ENCODE measurements at places on chromosomes 2 and 18.

- DNase-seq = no peak
These were observed 23.6 kb downstream of the ITPRID2 start for GRCh38 chr2:181915102-181915501.

DNA sequence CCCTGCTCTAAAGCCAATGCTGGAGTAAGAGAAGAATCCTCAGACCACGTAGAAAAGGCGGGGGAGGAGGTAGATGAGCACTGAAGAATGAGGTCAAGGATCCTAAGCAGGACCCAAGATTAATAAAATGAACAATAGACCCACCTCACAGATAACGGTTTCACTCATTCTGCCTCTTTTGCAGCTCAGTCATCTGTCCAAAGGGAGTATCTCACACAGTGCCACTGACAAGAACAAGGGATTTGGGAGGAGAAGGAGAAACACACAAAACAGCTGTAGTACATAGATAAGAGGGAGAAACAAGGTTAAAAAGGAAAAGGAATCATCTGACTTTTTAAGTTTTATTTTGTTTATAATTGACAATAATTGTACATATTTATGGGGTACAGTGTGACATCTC, 30.9 kb upstream of the SULT1C4 start:
- no peak for DNase-seq

DNA sequence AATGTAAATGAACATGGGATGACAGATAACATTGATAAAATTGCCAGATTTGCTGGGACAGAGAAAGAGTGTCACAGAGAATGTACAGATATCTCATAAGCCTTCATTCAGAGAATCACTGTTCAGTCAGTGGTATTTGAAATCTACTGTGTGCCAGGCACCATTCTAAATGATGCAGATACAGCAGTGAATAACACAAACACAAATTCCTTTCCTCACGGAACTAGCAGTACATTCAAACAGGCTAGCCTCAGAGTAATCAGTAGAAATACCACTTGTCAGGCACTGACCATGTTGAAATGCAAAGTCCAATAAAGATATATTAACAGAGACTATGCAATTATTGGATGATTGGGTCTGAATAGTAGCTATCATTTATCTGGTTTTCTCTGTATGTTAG, 211.0 kb downstream of the RDH14 start:
- DNase-seq = peak; percentile 11

DNA sequence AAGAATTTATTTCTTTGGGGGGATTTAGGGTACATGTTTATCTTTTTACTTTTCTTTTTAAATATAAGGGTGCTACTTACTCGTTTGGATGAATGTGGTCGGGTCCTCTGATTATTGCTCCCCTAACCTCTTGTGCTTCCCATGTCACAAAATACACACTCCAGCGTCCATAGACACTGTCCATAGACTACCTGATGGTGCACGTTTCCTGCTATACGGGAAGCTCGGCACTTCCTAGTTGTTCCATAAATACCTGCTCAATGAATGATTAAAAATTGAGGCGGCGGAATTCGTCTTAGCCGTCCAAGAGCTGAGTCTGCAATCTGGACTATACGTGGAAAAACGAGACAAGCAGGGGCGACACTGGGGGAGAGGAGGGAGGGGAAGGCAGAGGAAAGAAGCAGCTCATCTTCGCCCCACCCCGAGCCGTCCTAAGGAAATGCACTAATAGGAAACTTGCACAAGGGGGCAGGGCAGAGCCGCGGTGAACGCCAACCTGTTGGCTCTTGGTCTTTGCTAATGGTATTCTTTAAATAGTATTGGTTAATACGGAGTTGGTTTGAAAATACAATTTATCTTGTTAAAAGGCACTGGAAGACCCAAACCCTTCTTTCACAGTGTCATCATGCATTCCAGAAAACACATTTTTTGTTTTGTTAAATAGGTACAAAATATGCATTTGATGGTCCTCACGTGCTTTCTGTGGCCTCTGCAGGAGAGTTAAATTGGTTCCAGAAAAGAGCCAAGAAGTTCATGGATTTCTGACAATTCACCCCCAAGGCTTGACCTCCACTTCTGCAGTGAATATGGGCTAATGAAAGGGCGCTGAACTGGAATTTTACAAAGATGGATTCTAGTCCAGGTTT, 73.0 kb upstream of the KCTD1 start:
- DNase-seq = peak; percentile 65

- no peak for DNase-seq
These were observed 981.0 kb downstream of the SUCLG1 start for GRCh38 chr2:83478037-83478436.

GRCh38 chr2:85504778-85505261, 34.1 kb upstream of the MAT2A start:
- DNase-seq = peak; percentile 81

DNA sequence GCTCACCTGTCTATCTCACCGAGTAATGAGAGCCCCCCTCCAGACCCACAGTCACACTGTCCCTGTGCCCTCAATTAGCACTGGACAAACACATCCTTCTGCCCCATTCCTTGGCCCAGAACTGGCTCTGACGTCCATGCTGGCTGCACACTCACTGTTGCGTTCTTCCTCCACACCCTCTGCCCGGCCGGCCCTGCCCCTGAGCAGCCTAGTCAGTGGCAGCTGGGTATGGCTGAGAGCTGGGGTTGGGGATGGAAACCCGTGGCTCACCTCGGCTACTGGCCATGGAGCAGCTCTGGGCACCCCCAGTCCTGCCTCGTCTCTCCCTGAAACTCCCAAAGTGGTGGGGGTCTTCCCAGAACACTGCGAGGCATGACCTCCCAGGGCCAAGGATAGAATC, 6.5 kb upstream of the UCN start:
- no peak for DNase-seq

DNA sequence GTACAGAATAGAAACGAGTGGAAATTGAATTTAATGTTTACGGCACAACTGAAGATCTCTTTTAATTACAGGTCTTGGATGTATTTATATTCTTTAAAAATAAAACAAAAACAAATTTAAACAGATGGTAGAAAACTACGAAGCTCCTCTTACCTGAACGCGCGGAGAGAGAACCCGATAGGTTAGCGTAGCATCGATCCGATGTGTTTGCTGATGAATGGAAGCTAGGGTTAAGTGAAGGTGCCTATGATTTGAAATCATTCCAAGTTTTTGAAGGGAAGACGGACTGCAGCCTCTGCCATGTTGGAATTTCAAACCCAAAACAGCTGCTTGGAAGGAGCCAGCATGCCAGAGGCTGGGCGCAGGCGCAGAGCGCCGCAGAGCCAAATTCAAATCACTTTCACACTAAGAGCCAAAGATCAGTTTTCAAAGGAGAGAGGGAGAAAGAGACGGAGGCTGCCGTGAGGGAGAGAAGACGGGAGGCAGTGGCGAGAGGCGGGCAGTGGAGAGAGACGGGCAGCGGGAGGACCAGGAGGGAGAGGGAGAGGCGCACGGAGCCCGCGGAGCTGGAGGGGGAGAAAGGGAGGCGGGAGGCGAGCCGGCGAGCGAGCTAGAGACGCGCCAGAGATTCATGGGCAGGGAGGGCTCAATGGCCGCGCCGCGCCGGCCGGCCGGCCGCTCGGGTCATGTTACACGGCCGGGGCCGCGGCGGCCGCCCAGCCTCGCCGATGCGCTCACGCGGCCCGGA, at the start of gene FIGN:
TSS of gene FIGN (minus strand) at position 324 of the 748 bp plus-strand sequence. CDS start 1,081 bp downstream, outside the sequence.
- DNase-seq = peak; percentile 93

DNA sequence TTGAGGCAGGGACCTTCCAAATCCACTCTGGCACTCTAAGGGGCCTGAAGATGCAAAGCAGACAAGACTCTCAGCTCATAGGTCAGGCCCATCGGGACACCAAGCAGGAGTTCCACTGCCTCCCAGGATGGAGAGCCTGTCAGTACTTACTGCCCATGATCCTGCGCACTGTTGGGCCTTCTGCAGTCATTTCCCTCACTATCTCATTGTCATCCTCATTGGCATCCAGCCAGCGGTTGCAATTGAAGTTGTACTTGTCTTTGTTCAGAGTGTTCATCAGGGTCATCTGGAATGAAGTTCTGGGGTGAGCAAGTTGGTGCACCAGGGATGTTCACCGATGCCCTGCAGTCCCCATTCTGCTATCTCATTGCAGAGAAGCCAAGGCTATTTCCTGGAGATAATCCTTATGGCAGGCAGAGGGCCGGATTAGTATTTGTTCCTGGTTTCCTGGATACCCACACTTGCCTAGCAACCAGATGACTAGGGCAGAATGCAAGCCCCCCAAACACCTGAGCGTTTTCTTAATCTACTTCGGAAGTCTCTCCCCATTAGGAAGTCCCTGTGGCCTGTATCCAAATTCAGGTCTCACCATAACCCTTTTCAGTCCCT, 65.1 kb downstream of the LOXHD1 start:
- no peak for DNase-seq

- DNase-seq = no peak
These were observed 5.2 kb upstream of the TRAF3IP1 start for GRCh38 chr2:238315031-238315595.

DNA sequence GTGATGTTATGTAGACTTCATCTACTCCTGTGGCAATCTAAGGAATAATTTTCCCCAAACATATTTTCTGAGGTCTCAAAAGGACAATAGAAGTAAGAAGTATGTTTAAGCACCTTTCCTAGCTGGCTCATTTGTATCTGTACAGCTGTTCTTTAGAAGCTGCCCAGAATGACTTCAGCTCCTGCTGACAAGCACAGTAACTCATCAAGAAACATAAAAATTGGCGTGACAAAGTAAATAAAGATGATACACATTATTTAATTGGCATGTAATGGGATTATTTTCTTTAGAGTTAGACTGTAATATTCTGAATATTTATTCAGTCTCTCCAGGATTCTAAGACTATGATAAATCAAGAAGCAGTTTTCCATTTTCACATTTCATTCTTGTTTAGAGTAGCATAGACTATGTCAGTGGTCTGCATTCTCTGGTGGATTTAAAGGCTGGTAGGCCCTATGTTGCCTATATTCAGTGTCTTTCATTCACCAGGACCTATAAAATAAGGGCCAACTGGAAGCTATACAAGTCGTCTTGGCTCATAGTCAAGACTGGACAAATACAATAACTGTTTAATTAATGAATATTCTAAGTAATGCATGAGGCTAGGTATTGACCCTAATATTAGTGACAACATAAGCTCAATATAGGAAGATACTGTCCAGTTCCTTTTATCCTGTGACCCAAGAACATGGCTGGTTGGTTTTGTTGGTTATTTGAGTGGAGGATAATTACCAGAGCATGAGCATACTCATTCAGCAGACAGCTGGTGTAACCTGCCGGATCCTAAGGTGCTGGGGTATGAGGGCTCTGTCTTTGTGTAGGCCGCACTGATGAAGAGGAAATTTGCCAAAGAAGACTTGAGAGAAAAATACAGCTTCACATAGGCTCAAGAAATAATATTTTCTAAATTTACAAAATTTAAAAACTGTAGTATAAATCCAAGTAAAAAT, 107.0 kb downstream of the PDE1A start:
- no peak for DNase-seq

DNA sequence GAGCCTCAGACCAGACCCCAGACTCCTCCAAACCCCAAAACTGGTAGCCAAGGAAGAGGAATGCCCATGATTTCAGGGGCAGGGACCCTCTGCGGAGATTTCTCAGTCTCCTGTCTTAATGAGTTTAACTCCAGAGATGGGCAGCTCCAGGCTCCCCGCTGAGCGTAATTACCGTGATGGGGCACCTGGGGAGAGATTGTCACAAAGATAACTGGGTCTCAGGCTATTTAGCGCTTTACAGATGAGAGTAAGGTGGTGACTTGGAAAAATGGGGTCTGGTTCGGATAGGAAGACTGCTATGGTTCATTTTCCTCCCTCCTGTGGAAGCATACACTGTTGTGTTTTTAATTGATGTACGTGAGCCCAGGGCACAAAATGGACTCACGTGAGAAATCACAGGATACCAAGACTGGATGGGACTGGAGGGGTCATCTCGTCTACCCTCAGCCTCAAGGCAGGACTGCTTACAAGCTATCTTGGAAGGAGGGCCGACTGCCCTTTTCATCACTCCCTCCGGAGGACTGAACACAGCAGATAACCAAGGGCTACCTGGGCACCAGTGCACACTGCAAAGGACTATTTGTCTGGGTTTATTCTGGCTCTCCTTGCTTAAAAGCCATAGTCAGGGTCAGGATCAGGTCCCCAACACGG, 427.8 kb downstream of the ZNF521 start:
- DNase-seq = no peak

All from cardiac muscle cell (in vitro differentiated cells and primary cell).